B cell (primary cell): ENCODE measurements at places on chromosomes 6 and 20. TPM values are rescaled to one million over a fixed set of nuclear protein-coding genes. Genes with fewer than 3 reads are reported as not detected.

- DNase-seq, result no peak
- H3K27me3 ChIP-seq, result no peaks in the 10 kb centered on the region
- H3K4me1 ChIP-seq, result peaks cover 10% of the 10 kb centered on the region
- no peak overlapping the region for H3K4me3 ChIP-seq
- H3K27ac ChIP-seq, result no peak overlapping the region
Observed at GRCh38 chr6:107319906-107320530, 139.3 kb downstream of the PDSS2 start.

- no peak for DNase-seq
- H3K27ac ChIP-seq, result no peak overlapping the region
Observed at GRCh38 chr6:154226461-154226860, 130.1 kb downstream of the IPCEF1 start.

Gene SNAP91
- not detected in 2 replicates for polyA plus RNA-seq

DNA sequence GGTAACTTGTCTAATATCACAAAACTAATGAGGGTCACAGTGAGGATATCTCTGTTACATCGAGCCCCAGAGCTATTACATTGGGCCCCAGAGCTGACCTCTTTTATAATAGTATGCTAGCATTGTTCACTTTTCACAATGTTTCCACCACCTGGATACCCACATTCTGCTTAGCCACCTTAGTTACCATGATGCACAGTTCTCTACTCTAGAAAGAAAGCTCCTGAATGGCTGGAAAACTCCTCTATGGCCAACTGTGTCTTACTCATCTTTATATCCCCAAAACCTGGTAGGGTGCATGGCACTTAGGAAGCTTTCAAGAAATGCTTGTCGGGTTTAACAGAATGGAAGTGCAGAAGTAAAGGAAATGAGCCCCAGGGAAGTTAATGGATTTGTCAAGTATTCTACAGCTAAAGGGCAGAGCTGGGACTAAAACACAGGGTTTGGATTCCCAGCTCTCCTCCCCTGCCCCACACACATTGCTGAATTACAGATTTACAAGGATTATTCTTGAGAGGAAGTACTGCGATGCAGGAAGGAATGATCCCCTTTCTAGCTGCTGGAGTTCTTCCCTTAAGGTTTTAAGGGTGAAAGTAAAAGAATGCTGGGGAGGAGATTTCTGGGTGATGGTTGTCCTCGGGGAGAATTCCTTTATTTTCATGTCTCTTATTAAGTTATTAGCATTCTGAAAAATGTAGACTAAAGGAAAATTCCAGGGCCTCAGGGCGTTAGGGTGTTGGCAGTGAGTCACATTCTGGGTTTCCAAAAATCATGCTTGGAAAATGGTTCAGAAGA, 16.1 kb upstream of the HINT3 start:
- no peaks in the 10 kb centered on the region for H3K27me3 ChIP-seq
- no peak overlapping the region for H3K27ac ChIP-seq
- H3K4me1 ChIP-seq, result no peaks in the 10 kb centered on the region
- no peak for DNase-seq
- no peak overlapping the region for H3K4me3 ChIP-seq

GRCh38 chr6:20692023-20692422, 157.8 kb downstream of the CDKAL1 start:
- H3K36me3 ChIP-seq, result no peaks in the 10 kb centered on the region
- H3K27ac ChIP-seq, result no peak overlapping the region
- DNase-seq, result no peak
- H3K4me1 ChIP-seq, result peaks cover 17% of the 10 kb centered on the region
- H3K4me3 ChIP-seq, result no peak overlapping the region

- no peak overlapping the region for H3K4me3 ChIP-seq
- H3K27ac ChIP-seq, result no peak overlapping the region
- DNase-seq, result no peak
Observed at GRCh38 chr6:119285908-119286625, 63.5 kb downstream of the MAN1A1 start.

GRCh38 chr20:29443819-29444218, 1813.6 kb upstream of the DEFB115 start:
- no peaks in the 10 kb centered on the region for H3K27me3 ChIP-seq
- no peaks in the 10 kb centered on the region for H3K4me1 ChIP-seq
- H3K36me3 ChIP-seq, result no peaks in the 10 kb centered on the region
- no peak for DNase-seq
- no peak overlapping the region for H3K27ac ChIP-seq

- H3K27me3 ChIP-seq, result peaks cover 4% of the 10 kb centered on the region
- peaks cover 5% of the 10 kb centered on the region for H3K4me1 ChIP-seq
- no peak overlapping the region for H3K27ac ChIP-seq
- DNase-seq, result peak; percentile 80
- H3K4me3 ChIP-seq, result no peak overlapping the region
- H3K36me3 ChIP-seq, result no peaks in the 10 kb centered on the region
Observed at GRCh38 chr20:40962733-40963504, 65.7 kb upstream of the TOP1 start.

DNA sequence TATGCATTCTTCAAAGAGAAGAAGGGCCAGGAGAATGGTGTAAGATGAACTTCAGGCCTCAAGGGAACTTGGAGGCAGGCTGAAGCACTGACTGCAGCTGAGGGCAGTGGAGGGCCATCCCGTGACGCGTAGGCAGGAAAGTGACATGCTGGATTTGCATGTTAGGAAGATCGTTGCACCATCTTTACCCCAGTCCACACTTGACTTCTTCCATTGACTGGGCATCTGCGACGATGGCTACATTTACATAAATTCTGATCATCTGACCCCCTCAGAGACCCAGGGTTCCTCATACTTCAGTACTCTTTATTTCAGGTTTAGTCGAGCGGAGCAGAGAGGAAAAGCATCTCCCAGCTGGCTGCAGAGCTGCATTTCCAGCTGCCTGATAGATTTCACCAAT, 180.2 kb downstream of the PTPRT start:
- no peaks in the 10 kb centered on the region for H3K4me1 ChIP-seq
- DNase-seq, result no peak
- no peak overlapping the region for H3K4me3 ChIP-seq
- H3K36me3 ChIP-seq, result no peaks in the 10 kb centered on the region
- no peak overlapping the region for H3K27ac ChIP-seq

DNA sequence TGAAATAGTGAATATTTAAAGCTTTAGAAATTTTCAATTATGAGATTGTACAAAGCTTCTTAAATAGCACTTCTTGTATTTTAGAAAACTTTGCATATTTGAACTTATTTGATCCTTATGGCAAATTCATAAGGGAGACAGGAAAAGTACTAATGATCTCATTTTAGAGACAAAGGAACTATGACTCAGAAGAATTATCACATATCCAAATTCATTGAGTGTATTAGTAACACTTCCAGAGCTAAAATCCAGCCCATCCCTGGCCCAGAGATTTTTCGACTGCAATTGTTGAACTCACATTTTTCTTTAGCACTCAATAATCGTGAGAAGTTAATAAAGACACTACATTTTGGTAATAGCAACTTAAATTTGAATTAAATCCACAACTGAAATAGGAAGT, 704.3 kb downstream of the EPM2A start:
- H3K27ac ChIP-seq, result no peak overlapping the region
- no peaks in the 10 kb centered on the region for H3K4me1 ChIP-seq
- H3K4me3 ChIP-seq, result no peak overlapping the region
- H3K27me3 ChIP-seq, result no peaks in the 10 kb centered on the region

Gene EYA4
- polyA plus RNA-seq, result not detected in 2 replicates

Gene EGFL8
- polyA plus RNA-seq, result 0.91 and 2.7 TPM in 2 replicates

GRCh38 chr6:37099442-37099841, 70.5 kb upstream of the PIM1 start:
- H3K4me1 ChIP-seq, result peaks cover 28% of the 10 kb centered on the region
- H3K27ac ChIP-seq, result no peak overlapping the region
- H3K27me3 ChIP-seq, result no peaks in the 10 kb centered on the region
- DNase-seq, result no peak

DNA sequence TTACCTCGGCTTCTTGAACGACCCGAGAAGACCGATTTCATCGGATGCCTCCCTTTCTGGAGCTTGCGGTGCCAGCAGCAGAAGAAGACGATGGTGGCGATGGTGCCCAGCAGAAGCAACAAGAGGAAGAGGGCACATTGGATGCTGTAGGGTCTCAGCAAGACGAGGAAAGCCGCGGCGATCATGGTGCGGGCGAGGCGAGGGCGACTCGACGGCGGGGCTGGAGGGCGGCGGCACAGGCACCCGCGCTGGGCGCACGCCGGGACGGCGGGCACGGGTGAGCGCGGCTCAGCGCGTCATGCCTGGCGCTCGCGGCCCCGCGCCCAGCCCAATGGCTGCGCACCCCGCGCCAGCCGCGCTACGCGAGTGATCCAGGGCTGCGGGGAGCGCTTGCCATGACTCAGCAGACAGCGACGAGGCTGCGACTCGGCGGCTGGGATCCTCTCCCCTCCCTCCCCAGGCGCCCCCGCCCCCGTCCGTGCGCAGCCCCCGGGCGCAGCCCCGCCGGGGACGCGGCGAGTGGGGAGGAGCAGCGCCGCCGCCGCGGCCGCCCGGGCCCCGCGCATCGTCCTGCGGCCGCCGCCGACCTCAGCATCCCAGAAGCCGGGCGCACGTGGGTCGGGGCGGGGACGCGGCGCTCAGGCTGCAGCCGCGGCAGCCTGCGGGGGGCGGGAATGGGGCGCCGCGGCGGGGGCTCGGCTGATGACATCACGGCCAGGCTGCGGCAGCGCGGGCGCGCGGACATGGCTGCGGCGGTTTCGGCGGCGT, at the start of gene BEND6:
TSS of gene BEND6 (plus strand) at position 705 of the 768 bp plus-strand sequence. CDS start 26,704 bp downstream, outside the sequence.
- peaks cover 20% of the 10 kb centered on the region for H3K4me1 ChIP-seq
- no peak within 1 kb of the TSS for H3K27ac ChIP-seq
- DNase-seq, result peak; percentile 47
- peaks cover 40% of the 10 kb centered on the region for H3K27me3 ChIP-seq
- no peaks in the 10 kb centered on the region for H3K36me3 ChIP-seq

DNA sequence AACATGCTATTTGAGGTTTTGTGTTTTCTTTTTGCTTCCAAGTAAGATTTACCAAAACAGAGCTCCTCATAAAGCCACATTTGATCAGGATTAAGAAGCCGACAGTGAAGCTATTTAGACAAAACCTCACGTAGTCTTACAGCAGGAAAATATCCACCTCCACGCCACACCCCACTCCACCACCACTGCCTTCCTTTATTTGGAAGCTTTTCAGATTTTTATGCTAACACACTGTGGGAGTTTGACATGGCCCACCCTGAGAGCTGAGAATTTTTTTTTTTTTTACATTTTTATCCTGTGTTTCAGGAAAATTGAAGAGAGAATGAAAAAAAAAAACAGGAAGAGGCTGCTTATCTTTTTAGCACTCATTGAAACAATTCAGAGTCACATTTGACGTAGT, 104.8 kb upstream of the MC3R start:
- no peaks in the 10 kb centered on the region for H3K36me3 ChIP-seq
- no peak for DNase-seq
- H3K27ac ChIP-seq, result no peak overlapping the region
- no peak overlapping the region for H3K4me3 ChIP-seq
- no peaks in the 10 kb centered on the region for H3K27me3 ChIP-seq

Gene GSTA1
- polyA plus RNA-seq, result not detected in 2 replicates

Gene PACSIN1
- 0.18 and 0.61 TPM in 2 replicates for polyA plus RNA-seq

GRCh38 chr6:155187106-155187505, 76.7 kb upstream of the CLDN20 start:
- H3K4me3 ChIP-seq, result no peak overlapping the region
- DNase-seq, result no peak
- no peak overlapping the region for H3K27ac ChIP-seq

GRCh38 chr6:41602864-41603608, 35.2 kb upstream of the MDFI start:
- DNase-seq, result peak; percentile 85
- H3K27me3 ChIP-seq, result no peaks in the 10 kb centered on the region
- peaks cover 4% of the 10 kb centered on the region for H3K4me1 ChIP-seq
- peak overlapping the region; percentile 11 for H3K4me3 ChIP-seq

- no peaks in the 10 kb centered on the region for H3K27me3 ChIP-seq
- peaks cover 10% of the 10 kb centered on the region for H3K4me1 ChIP-seq
- no peak for DNase-seq
- H3K27ac ChIP-seq, result no peak overlapping the region
- no peak overlapping the region for H3K4me3 ChIP-seq
- no peaks in the 10 kb centered on the region for H3K36me3 ChIP-seq
Observed at GRCh38 chr6:106146852-106147351, 60.8 kb downstream of the PRDM1 start.

Gene ULBP3
- 0.10 and 0.22 TPM in 2 replicates for polyA plus RNA-seq
